CD8-positive, alpha-beta memory T cell (primary cell): ENCODE measurements at places on chromosomes 6 and 20. TPM values are rescaled to one million over a fixed set of nuclear protein-coding genes. Genes with fewer than 3 reads are reported as not detected.

The NAPB gene
- total RNA-seq: 7.4 TPM

DNA sequence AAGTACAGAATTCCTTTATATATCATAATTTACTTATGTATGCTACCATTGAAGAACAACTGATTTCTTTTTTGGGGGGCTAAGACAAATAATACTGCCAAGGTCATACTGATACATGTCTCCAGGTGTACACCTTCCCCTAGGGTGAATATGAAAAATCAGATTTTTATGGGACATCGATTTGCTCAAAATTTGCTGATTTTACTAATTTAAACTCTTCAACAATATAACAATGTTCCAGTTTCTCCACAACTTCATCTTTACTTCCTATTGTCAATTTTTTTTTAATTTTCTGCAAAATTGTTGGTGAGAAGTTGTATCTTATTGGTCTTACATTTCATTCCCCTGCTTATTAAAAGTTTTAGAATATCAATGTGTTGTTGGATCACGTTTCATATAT is 495.4 kb upstream of the MANEA start:
- no peak for DNase-seq

DNA sequence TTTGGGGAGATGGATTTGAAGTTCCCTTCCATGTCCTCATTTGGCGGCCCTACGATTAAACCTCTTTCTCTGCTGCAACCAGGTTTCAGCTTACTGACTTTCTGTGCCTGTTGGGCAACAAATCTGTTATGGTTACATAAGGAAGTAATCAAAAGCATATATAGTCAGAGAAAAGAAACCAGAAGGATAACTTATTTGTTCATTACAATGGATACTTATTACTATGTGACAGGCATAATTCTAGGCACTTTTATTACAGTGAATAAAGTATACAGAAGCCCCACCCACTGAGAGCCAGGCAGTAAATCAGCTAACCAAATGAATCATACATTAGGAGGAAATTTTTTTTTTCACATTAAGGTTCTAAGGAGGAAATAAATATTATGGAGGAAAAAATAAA is 9.6 kb upstream of the TRIM31 start:
- DNase-seq: no peak

GRCh38 chr20:49475292-49476015 is 7.0 kb downstream of the KCNB1 start:
- DNase-seq: no peak
